Activated T-helper 1 cell treated with anti-CD3 and anti-CD28 coated beads, Interleukin-2, amount 50 U/mL, for 16 hours (primary cell): ENCODE measurements at places on chromosomes 5 and 9.

- no peak for DNase-seq
These were observed 91.5 kb downstream of the MAMDC2 start for GRCh38 chr9:70135176-70135575.

DNA sequence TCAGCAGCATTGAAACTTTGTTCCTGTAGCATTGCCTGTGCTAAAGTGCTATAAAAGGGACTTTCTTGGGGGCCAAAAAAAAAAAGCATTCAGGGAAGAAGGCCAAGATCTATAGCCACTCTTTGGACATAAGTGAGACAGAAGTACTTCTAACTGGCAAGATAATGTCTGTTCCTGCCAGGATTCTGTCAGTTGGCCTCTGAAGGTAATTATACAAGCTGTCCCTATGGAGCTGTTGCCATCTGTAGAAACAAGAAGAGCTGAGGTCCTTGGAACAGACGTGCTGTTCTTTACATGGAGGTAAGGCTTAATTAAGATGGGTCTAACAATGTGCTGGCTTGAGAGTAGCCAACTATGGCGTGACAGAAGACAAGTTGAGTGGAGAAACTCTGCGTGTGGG lies 9.7 kb downstream of the KIF20A start:
- DNase-seq = no peak

GRCh38 chr9:129225815-129226214 lies 47.8 kb upstream of the IER5L start:
- no peak for DNase-seq

DNA sequence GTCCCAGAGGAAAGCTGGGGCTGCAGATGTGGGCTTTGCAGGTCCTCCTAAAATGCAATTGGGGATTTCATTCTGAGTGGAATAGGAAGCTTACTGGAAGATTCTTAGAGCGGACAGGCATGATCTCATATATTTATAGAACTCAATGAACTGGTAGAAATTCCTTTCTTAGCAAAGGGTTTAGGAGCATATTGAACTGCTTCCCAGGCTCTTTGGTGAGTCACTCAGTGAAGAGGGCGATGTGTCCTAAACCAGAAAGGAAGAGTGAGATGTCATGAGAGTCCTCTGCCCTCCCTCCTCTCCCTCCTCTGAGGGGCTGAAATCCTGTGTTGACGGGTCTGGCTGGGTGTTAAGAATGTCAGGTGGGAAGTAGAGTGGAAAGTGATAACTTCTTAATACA lies 26.3 kb upstream of the SEMA6A start:
- DNase-seq = no peak

GRCh38 chr5:175681968-175682340 lies 24.1 kb downstream of the HRH2 start:
- DNase-seq = no peak

DNA sequence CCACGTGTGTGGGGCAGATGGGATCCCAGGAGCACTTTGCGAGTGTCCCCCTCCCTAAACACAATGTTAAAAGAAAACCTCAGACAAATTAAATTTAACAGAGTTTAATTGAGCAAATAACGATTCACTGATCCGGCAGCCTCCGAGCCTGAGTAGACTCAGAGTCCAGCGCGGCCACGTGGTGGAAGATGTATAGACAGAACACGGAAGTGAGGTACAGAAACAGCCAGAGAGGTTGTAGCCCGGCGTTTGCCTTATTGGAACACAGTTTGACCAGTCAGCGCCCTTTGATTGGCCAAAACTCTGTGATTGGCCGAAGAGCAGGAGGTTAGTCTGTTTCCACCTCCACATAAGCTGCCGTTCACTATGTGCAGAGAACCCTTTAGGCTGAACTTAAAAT lies 363.0 kb upstream of the IRX2 start:
- no peak for DNase-seq

GRCh38 chr5:138926257-138926656 lies 51.1 kb upstream of the LRRTM2 start:
- DNase-seq = no peak

DNA sequence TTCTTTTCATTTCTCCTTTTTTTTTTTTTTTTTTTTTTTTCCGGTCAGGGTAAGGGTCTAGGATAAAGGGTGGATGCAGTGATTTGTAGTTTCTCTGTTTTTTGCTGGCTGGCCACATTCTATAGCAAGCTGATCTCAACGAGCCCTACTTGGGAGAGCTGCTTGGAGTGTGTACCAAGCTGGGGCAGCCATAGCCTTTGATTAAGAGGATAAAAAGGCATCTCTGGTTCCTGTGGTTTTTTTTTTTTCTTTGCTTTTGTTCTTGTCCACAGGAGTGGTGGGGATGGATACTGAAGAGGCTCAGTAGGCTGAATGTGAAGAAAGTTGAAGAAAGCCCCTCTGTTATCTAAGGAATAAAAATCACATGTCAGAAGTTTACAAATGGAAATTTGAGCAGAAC lies 955.3 kb upstream of the WWC1 start:
- DNase-seq = no peak

- DNase-seq = no peak
These were observed 44.9 kb upstream of the SYNPO start for GRCh38 chr5:150595466-150596031.

- DNase-seq = no peak
These were observed 39.7 kb downstream of the NDUFS6 start for GRCh38 chr5:1840741-1841521.

- peak; percentile 79 for DNase-seq
These were observed 3.1 kb downstream of the SLC4A9 start for GRCh38 chr5:140362875-140363630.

DNA sequence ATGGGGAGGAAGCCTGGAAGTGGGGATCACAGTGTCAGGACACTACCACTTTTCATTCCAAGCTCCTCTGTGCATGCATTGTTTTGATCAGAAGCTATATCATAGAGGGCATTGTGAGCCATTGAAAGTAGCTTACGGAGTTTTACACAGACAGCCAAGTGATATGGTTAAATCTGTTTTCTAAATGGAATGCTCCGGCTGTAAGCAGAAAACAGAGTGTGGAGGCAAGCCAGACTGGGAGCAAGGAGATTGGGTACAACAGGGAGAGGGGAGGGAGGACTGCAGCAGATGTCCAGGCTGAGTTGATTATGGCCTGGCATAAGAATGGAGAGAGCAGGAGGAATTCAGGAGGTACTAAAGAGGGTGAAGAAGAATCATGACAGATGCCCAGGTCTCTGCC lies 15.5 kb upstream of the SOWAHA start:
- no peak for DNase-seq

GRCh38 chr9:97556721-97557605 lies 55.5 kb downstream of the TMOD1 start:
- no peak for DNase-seq

DNA sequence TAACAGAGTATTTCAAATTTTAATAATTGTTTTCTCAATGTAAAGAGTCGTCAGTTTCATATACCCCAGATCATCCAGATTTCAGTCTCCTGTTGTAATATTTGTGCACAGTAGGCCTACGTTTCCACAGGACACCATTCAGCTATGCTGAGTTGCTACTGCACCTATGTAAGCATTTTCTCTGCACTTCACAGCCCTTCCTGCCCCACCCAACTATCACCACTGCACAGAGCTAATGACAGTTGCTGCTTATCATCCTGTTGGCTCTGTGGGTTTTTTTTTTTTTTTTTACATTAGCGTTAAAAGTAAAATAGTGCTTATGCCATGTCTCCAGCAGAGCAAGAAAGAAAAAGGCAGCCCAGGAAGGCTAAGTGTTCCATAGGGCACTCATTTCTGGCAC lies 5.9 kb upstream of the PRKACG start:
- DNase-seq = no peak

DNA sequence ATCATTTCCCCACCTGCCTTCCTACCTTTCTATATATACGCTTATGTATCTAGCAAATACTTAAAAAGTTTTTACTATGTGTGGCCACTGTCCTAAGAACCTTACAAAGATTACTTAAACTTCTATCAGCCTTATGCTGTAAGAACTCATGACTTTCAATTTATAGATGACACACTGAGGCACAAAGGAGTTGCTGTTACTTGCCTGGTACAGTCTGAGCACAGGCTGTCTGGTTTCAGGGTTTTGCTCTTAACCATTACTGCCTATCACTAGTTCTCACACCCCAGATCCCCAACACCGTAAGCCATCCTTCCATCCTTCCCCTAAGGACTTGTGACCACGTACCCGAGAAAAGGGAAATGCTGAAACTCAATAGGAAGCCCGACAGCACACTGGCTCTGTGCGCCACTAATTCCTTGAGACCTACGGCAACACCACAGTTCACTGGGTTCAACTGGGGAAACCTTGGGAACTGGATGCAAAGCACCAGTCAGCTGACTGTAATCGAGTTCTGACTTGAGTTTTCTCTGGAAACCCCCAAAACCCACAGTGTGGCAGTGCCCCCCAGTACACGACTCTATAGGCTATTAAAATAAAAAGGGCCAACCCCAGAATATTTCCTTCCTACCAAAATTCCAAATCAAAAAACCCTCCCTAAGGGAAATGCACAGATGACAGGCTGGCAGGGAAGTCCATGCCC lies 56.0 kb downstream of the AUH start:
- no peak for DNase-seq

DNA sequence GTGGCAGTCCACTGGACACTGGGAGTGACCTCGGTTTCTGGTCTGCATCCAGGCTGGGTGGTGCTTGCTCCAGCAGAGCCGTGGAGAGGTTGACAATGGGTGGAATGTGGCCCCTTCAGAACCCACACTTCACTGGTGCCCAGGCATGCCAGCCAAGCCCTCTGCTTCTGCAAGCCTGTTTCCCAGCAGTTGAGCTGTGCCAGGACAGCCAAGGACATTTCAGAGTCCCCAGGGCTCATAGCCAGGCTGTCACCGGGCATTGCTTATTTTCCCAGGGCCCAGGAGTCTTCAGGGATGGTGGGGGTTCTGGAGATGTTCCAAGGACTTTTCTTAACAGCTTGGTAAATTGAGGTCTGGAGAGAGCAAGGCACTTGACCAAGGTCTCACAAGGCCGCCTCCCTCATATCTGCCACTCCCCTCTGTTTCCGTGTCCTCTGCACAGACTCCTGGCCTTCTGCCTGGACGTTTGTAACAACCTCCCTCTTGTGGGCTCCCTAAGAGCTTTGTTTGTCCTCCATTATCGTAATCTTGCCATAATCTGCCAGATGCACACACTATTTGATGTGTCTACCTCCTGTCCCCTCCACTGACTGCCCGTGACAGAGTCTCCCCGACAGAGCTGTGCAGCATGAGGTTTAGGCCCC lies 3.8 kb upstream of the NDST1 start:
- DNase-seq = no peak

DNA sequence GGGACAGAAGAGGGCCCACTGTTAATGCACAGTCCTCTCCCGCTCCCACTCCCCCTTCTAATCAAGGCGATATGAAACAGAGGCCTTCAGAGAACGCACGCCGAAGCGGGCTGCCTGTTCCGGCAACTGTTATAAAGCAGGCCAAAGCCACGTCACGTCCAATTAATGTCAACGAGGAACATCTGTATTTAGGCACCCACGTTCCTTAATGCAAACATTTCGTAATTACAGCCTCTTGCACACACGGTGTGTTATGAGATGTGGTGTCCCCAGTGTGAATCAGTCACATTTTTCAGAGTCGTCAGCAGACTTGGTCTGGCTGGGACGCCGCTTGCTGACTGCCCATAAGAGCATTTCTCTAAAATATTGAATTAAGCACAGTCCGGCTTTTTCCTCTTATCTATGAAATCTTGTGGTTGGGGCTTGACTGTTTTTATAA lies 339.0 kb downstream of the NSG2 start:
- no peak for DNase-seq
